ENCODE measurements at places on chromosomes 2 and 18.

GRCh38 chr2:240129311-240129710 is 6.8 kb downstream of the COPS9 start:
- DNase-seq = no peak

DNA sequence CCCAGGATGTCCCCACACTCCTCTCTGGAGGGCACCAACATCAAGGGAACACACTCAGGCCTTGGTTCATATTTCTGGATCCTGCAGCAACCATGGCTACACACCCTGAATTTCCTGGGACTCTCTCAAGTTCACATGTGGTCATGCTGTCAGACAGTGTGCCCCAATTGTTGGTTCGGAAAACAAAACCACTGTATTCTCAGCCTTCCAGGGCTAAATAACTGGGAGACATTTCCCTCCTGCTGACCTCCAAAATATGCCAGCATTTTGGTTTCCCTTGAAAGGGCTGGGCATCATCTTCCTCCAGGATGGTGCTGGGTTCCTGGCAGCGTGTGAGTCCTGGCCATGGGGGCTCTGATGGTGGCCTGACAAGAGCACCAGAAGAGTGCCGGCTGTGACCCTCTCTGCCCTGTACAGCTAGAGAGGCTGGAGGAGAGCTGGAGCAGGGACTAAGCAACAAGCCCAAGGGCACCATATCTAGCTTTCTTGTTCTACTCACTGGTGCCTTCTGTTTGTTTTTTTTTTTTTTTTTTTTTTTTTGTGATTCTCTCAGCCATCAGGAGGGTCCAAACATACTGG is 37.5 kb upstream of the WIPF1 start:
- no peak for DNase-seq

- DNase-seq = no peak
Observed at GRCh38 chr2:16252891-16253290, 312.5 kb downstream of the MYCN start.

- DNase-seq = no peak
Observed at GRCh38 chr2:199449455-199449854, 8.3 kb downstream of the SATB2 start.

DNA sequence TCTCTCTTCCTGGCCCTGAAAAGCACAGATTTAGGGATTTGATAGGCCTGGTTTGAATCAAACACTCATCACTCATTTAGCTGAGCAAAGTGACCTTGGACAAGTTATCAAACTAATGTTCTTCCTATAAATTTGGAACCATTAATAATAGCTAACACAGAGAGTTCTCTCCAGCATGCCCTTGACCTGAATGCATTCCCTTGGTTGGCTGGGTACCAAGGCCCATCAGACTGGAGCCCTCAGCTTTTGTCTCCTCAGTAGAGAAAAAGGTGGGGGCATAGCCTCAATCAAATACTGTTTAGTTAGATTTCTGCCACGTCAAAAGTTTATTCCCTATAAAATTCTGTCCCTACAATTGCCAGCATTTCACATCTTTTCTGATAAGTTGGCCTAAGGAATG is 13.8 kb upstream of the MRPL19 start:
- DNase-seq = no peak

- DNase-seq = no peak
Observed at GRCh38 chr2:138125306-138126288, 161.3 kb downstream of the HNMT start.

GRCh38 chr2:131426727-131427126 is 49.2 kb upstream of the TUBA3D start:
- no peak for DNase-seq

GRCh38 chr2:113178891-113179290 is 5.1 kb downstream of the PSD4 start:
- DNase-seq = no peak

GRCh38 chr2:60556576-60557485 is 3.4 kb upstream of the BCL11A start:
- no peak for DNase-seq

GRCh38 chr2:120817136-120817955 is 81.7 kb downstream of the GLI2 start:
- no peak for DNase-seq

DNA sequence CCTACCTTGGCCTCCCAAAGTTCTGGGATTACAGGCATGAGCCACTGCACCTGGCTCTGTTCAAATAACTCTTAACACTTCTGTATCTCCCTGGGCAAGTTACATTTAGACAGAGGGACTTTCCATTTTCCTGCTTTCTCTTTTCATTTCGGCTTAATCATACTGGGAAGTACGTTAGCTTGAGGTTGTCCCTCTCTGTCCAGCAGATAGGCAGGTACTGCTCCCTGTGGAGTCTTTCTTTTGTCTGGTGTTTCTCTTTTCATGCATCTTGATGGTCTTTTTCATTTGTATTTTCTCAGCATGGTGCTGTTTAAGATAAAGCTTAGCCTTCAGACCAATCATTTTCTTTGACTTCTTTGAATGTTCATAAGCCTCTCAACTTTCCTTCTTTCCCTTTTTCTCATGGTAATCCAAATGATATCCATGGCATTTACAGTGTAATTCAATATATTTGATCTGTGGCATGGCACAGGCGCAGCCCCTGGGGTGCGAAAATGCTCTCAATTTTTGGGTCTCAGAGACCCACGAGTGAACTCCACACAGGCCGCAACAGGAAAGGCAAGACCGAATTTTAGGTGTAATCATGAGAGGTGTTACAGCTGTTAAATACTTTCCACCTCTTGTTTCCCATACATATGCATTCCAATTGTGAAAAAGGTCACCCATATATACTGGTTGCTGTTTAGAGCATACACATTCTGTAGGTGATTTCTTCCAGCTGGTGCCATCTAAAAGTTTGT is 99.9 kb upstream of the MYO3B start:
- no peak for DNase-seq

DNA sequence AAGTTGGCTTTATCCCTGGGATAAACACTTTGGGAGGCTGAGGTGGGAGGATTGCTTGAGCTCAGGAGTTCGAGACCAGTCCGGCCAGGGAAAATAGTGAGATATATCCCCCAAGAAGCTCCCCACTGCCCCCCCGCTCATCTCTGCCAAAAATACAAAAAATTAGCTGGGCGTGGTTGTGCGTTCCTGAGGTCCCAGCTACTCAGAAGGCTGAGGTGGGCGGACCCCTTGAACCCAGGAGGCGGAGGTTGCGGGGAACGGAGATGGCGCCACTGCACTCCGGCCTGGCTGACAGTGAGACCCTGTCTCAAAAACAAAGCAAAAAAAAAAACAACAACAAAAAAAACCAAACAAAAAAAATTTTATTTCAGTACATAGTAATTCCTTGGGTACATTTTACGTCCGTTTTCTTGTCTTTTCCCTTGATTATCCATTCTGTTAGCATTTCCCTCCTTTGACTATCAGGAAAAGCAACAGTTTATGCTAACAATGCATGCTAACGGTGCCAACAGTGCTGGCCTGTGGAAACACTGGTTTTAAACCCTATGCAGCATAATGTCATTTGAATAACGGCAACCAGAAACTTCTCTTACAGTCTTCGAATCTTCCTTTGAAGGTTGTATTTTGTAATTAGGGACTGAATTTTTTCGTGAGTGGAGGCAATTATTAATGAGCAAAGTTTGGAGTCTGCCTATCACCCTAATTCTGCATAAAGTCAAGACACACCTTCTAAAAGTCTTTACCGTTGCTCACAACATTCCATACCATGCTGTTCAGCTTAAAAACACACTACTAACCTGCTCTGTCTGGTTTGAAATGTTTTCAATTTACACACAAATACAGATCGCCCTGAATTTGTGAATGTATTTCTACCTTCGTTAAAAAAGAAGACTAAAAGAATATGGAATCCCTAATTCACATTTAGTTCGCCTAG is 721 bp upstream of the MIB1 start:
- no peak for DNase-seq

- DNase-seq = no peak
Observed at GRCh38 chr2:219440388-219441256, 6.0 kb downstream of the SPEG start.

DNA sequence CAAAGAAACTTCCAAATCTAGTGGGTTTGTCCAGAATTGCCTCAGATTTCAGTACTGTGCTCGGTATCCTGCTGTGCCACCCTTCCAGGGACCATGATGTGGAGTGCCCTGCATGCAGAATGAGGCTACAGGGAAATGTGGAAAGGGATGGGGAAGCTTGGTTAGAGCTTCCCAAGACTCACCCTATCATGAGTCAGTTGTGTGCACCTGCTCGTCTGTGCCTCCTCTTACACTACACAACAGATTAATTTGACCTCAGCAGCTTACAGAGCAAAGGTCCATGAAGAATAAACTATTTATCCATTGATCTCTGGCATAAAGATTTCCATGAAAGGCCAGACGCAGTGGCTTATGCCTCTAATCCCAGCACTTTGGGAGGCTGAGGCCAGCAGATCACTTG is 21.3 kb upstream of the NCK2 start:
- no peak for DNase-seq

DNA sequence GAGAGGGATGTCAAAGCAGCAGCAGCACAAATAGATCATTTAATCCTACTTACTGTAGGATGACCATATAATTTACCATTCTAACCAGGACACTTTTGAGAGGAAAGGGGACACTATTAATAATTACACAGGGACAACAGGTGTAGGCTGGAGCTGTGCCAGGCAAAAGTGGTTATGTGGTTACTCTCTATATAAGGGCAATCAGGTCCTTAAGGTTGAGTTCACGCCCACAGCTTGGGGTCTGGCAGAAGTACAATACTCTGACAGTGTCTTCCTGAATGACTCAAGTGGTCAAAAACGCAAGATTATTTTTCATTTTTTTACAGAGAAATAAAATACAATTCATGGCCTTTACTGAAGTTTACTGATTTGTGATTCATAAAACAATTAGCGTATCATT is 2.8 kb downstream of the PREPL start:
- no peak for DNase-seq

- no peak for DNase-seq
Observed at GRCh38 chr2:86633155-86633651, 9.5 kb upstream of the RNF103 start.

- no peak for DNase-seq
Observed at GRCh38 chr18:9927392-9928063, 13.7 kb downstream of the VAPA start.

GRCh38 chr2:206457188-206457634 is 13.9 kb downstream of the ADAM23 start:
- no peak for DNase-seq

- DNase-seq = no peak
Observed at GRCh38 chr2:27992787-27993401, 102.4 kb downstream of the BABAM2 start.

DNA sequence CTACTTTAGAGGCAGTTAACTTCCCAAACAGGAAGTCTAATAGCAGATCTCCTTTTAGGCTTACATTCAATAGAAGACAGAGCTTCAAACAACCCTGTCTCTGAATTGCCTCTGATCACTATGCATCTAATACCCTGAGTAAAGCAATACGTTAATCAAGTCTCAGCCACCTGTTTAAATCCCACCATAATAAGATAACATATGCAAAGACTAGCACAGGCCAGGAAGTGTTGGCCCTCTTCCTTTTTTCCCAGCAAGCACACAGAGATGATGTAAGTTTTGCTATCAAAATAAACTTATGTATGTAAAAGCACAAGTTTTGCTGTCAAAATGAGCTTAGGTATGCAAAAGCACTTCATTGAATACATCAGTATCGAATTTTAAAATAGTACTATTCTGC is 385.5 kb downstream of the RND3 start:
- no peak for DNase-seq

GRCh38 chr2:219414857-219415256 is 3.3 kb upstream of the DES start:
- DNase-seq = no peak

- DNase-seq = no peak
Observed at GRCh38 chr2:204264621-204265140, 280.6 kb upstream of the PARD3B start.

GRCh38 chr2:177165061-177165583 is 47.5 kb upstream of the HNRNPA3 start:
- no peak for DNase-seq

GRCh38 chr2:28681158-28681571 is 70.5 kb upstream of the PPP1CB start:
- DNase-seq = peak; percentile 19

DNA sequence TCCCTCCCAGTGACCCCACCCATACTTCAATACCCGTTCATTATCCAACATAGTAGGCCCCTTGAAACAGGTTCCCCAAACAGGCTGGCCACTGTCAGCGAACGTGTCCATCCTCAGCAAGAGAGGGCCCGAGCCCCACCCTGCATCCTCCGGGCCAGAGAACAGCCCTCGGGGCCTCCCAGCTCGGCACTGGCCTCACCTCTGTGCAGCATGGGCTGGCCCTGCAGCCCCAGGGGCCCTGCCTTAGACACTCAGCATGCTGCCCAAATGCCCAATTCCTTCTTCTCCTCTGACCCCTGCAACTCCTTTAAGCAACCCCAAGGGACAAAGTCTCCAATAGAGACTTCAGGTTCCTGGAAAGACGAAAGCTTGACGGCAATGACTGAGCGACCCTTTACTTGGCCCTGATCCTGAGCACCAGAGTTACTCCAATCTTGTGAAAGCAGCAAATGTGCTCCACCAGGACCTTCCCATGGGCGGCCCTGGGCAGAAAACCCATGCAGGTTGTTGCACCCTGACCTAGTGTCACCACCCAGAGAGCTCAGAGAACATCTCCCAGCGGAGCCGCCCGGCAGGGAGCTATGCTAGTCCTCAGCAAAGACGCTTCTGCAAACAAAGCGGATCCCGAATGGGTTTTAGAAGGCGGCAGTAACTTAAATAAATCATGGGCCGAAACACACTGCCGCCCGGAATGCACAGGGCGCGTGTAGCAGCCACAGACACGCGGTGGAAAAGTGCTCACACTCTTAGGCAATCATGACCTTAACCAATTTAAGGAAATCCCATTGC is 782 bp downstream of the COL6A3 start:
- DNase-seq = no peak

- no peak for DNase-seq
Observed at GRCh38 chr2:124874219-124874618, 849.1 kb downstream of the CNTNAP5 start.

DNA sequence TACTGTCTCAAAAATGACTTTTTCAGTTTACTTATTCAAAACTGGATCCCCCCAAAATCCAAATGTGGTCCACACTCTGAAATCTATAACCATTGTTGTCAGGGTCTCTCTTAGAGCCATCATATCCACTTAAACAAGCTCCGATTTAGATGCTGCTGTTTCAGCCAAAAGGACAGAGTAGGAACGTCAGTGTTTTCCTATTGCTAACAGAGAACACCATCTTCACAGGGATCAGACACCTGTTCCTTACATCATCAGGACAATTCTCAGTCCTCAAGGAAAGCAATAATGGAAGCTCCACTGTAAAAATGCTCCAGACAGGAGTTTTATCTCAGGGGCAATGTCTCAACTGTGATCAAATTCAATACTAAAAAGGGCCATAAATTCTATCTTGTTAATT is 155.4 kb downstream of the STK39 start:
- DNase-seq = no peak
